DMS153 (cell line): ENCODE measurements at places on chromosomes 13 and 19.
A peak's percentile ranks its signal among the peaks of the same experiment; 100 is the strongest.

- no peak for DNase-seq
Measured at GRCh38 chr19:726993-727956, 18.5 kb downstream of the PALM start.

DNA sequence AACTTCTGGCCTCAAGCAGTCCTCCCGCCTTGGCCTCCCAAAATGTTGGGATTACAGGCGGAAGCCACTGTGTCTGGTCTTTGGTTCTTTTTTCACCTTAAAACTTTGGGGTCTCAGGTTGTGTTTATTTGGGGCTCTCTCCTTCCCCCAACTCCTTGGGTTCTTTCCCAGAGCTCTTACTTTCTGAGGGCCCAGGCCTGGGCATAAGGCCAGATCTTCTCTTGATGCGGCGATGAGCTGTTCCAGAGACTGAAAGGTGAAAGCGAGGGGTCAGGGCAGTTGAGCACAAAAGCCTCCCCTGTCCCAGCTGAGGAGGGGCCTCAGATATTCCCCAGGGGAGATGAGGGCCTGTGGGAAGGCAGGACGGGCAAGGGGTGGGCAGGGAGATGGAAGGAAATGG is 7.1 kb downstream of the POLR1G start:
- DNase-seq, result no peak

DNA sequence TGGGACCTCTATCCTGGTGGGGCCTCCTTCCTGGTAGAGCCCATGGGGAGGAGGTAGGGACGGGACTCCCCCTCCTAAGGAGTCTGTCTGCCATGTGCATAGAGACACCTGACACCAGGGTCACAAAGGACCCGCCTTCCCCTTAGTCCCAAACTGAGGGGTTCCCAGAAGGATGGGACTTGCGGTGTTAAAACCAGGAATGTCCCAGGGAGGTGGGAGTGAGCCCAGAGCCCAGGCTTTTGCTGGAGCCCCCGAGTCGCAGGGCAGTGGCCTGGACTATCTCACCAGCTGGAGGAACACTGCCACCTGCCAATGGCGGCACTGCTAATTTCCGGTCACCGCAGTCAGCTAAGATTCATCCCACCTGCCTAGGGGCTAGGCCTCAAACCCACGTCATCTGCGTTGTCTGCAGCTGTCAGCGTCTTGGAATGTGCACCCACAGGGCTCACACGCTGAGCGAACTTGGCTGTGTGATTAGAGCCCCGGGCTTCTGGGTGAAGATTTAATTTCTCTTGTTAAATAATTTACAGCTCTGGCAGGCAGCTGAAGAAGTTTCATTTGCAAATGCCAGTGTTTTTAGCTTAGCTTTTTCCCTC is 31.9 kb upstream of the ATP11A start:
- DNase-seq, result no peak

DNA sequence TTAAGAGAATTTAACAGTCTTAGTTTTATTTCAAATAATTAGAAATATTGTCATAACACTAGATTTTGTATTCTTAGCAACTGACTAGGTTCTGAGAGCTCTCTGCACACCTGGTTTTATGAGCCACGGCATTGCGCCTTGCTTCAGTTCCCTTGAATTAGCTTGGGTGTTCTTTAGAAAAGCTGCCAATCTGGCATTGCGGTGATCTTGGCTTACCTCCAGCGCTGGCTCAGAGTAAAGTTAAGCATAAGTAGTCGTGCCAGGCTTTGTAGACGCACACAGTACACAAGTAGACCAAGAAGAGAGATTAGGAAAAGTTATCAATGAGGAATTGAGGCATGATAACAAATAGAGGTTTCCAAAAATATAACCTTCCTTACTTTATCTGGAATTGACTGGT is 45.7 kb downstream of the TPP2 start:
- DNase-seq, result no peak

GRCh38 chr19:32318884-32319520 is 26.4 kb upstream of the ZNF507 start:
- DNase-seq, result no peak

- peak; percentile 17 for DNase-seq
Measured at GRCh38 chr13:100646030-100646673, 28.4 kb downstream of the TMTC4 start.

DNA sequence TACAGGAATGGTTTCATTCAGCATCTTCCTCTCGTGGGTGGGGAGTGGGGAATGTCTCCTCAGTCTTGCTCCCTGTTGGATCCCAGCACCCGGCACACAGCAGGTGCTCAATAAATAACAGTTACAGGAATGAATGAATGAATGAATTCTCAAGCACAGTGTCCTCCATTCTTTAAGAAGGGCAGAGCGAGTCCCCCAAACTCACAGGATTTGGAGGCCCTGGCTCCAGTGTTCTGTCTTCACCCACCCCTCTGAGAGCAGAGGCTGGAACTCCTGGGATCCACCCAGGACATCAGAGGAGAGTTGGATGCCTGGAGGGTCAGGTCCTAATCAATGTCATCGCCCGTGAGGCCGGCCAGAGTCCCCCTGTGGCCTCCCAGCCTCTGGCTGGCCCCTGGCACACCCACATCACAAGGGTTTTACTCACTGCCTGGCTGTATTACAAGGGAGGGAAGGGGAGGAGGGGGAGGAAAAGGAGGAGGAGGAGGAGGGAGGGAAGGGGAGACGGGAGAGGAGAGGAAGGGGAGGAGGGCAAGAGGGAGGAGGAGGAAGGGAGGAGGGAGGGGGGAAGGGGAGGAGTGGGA is 8.7 kb upstream of the CREB3L3 start:
- no peak for DNase-seq

DNA sequence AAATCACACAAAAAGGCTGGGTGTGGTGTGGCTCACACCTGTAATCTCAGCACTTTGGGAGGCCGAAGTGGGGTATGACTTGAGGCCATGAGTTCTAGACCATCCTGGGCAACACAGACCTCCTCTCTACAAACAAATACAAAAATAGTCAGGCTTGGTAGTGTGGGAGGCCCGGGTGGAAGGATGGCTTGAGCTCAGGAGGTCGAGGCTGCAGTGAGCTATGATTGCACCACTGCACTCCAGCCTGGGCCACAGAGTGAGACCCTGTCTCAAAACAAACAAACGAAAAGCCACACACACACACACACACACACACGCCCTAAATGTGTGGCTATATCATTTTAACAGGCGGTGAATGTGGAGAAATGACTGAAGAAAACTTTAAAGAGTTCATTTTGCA is 904 bp upstream of the ZNF557 start:
- DNase-seq, result no peak

DNA sequence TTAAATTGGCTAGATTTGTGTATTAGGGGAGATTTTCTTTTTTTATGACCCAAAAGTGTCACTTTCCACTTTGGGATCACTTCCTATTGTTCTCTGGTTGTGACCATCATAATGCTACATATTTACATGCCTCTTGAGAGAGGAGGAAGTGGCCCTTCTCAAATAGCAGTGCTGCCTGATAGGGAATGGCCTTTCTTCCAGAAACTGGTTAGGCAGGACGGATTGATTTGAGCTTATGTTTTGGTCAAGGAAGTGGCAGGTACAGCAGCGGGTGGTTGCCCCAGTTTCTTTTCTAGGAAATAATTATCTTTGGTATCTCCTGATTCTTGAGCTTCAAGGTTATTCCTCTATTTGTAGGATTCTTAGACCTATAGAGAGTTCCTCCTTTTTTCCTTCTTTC is 21.9 kb upstream of the WTIP start:
- peak; percentile 84 for DNase-seq

DNA sequence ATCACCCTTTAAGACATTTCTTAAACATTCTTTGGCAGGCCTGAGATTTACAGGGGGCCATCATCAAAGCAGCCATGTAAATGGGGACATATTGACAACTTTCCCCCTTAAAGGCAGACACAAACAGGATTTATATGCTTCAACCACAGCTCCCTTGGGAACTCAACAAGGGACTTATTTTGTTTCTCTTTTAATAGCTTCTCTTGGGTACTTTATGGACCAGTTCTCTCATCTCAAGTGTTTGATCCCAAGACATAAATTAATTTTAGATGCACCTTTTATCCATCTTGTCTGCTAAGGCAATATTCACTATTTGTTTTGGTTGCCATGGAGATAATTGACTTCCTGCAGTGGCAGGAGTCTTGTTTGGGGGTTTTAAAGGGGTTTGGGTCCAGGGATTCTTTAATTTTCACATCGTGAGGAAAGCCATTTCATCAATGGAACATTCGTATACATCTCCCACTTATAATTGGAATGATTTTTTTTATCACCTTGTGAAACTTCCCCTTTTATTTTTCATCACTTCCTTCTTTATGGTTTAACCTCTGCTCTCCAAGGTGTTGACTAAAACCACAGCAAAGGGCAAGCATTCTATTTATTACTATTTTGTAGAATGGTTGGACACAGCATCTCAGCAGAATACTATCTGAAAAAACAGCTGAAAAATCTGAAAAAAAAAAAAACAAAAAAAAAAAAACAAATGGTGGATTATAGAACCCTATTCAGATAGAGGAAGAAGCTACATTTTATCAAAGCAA is 726.0 kb downstream of the DIAPH3 start:
- DNase-seq, result peak; percentile 67

GRCh38 chr19:31299665-31300064 is 49.6 kb downstream of the TSHZ3 start:
- no peak for DNase-seq

DNA sequence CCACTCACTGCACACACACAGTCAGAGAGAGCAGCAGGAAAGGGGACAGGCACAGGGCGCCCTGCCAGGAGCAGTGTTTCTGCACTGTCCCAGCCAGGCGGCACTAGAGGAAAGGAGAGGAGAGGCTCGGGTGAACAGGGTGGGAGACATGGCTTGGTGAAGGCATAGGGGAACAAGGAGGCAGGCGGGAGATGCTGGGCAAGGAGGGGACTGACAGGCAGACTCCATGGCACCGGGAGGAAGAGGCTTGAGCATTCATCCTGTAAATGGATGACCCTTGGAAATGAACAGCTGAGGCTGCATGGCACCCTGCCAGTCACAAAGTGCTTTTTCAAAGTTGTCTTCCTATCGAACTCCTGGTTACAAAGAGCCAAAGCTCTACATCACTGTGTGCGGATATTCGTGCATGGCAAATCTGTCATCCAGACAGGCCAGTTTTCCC is 22.4 kb downstream of the MED26 start:
- no peak for DNase-seq

DNA sequence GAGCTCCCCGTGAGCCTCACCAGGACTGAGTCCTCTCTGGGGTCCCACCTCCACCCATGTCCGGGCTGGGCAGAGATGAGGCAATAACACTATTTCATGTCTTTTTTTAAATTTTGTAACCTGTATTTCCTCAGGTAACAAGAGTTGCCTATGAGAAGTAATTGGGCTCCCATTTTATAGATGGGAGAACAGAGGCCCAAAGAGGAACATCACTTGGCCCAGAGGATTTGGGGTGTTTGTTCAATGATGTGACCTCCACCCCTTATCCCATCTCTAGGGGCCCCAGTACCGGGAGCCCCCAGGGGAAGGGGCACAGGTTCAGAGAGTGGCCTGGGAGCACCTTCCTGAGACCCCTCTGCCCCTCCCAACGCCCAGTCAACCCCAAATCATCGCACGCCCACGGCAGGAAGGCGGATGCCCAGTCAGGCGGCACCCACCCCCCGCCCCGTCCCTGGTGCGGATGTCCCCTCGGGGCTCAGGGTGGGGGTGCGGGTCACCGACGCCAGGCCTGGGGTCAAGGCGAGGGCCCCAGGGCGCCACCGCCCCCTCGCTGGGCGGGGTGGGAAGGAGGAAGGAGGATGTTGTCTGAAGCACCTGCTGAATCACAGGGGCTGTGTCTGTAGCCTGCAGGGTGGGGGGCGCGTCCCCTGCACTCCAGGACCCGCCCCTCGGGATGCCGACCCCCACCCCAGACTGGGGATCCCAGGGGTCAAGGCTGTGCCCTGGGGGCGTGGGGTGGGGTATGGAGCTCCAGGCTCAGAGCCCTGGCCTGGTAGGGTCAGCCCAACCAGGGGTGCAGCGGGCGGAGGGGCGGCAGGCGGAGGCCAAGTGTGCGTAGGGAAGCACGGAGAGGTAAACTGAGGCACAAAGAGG is 9.0 kb upstream of the CIRBP start:
- no peak for DNase-seq

DNA sequence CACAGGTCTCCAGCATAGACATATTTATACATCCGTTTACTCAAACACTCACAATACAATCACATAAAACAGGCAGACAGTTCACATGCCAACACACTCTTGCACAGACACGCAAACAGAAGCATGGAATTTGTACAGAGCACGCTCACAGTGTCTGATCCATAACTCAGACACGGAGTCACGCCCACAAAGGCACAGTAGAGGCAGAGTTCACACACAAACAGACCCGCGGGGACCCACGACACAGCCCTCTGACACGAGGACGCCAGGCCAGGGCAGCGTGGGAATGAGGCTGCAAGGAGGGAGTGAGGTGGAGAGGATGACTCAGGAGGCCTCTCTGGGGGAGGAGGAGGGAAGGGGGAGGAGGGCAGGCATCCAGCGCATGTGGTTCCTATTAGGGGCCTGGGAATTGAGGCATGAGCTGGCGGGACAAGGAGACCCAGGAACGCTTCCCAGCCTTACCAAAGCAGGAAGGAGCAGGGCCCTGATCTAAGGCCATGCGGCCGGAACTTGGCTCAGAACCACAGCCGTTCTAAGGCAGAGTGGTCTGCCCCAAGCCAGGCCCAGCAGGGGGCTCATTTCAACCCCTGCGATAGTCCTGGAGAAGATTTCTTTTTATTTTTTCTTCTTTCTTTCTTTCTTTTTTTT is 9.1 kb upstream of the OLFM2 start:
- DNase-seq, result no peak

GRCh38 chr13:32472194-32472621 is 44.3 kb upstream of the N4BP2L1 start:
- DNase-seq, result no peak

DNA sequence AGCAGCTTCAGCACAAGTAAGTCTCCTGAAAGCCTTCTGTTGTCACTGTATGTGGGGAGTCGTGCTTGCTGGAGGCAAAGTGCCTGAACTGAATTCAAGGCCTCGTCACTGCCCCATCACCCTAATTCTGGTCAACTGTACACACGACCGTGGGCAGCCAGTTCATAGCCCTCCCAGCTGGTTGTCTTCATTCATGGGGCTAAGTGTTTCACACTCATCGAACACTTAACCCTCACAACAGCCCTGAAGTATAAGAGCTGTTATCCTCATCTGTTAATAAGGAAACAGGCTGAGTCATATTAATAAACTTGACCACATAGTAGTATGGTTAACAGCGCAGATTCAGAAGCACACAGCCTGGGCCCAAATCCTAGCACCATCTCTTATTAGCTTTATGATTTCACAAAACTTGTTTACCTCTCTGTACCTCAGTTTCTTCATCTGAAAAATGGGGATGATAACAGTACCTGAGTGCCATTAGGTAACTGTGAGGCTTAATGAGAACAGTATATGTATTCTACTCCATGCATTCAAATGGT is 66.7 kb downstream of the CDADC1 start:
- no peak for DNase-seq

- DNase-seq, result no peak
Measured at GRCh38 chr19:7851623-7852500, 21.8 kb downstream of the EVI5L start.
